ENCODE measurements at places on chromosomes 5 and 9.

- DNase-seq = peak; percentile 60
Measured at GRCh38 chr5:109329333-109330237, 80.2 kb downstream of the PJA2 start.

DNA sequence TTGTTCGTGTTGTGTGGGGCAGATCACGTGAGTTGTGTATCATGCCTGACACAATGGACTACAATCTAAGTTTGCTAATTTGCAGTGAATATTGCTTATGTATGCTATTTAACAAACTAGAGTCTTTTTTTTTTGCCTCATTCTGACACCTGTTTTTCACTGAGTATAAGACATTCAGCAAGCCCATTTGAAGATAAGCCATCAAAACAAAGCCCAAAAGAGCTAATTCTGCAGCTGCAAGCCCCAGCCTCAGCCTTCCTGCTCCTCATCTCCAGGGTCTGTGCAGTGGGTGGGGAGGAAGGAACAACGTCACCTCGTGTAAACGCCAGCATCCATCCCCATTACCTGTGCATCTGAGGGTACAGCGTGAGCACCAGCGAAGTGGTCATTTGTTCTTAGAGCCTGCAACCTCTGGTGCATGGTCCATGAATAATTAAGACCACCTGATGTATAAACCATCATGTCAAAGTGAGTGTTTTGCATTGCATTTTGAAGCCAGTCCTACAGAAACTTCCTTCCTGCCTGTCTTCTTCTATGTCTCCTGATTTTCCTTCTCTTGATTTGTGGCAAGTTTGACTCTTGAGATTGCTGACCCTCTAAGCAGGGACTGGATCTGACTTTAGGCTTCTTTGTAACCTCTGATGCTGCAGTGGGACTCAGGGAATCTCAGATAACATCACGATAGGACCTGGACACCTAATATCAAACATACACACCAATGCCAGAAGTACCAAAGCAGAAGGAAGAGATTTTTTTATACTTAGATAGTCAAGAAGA lies 73.2 kb downstream of the FGF1 start:
- DNase-seq = no peak

- DNase-seq = peak; percentile 83
Measured at GRCh38 chr9:12702160-12702758, 9.1 kb downstream of the TYRP1 start.

DNA sequence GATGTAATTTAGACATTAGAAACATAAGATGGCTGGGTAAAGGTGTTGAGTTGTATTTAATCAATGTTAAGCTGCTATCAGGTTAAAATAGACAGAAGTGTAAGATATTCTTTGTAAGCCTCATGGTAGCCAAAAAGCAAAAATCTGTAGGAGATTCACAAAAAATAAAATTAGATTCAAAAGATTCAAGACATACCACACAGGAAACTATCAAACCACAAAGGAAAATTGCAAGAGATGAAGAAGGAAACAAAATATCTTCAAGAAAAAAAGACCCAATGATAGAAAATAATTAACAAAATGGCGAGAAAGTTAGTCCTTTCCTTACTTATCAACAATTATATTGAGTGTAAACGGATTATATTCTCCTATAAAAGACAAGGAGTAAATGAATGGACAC lies 15.3 kb downstream of the XRCC4 start:
- no peak for DNase-seq

DNA sequence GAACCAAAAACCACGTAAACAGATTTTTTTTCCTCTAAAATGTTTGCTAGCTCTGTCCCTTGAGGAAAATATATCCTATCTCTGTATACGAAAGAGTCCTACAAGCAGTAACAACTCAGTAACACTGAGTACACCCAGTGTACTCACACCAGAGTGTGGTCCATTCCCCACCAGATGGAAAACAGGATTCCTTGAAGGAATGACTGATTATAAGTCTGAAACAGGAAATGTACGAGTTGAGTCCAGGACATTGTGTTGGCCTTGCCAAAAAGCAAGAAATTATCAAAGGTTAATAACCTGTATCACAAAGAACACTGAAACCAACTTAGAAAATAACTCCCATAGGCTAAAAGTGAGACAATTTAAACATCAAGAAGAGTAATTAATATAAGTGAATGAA lies 20.4 kb downstream of the GOLPH3 start:
- peak; percentile 27 for DNase-seq

DNA sequence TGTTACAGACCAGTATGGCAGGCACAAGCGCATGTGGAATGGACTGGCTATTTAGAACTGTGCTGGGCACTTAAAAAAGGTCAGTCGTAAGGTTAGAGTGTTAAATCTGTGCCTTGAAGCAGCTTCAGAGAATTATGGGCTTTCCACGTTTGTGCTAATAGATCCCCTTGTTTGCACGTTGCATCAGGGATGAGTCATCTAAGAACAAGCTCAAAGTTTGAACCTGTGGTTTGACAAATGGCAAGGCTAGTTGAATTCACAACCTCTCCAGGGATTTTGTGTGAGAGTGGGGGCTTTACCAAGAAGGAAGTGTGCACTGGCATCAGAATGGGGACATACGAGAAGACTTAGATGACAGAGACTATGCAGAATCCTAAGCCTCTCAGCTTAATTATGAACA lies 249.6 kb downstream of the IRX1 start:
- DNase-seq = no peak

- no peak for DNase-seq
Measured at GRCh38 chr5:108238936-108239887, 142.7 kb downstream of the FBXL17 start.

DNA sequence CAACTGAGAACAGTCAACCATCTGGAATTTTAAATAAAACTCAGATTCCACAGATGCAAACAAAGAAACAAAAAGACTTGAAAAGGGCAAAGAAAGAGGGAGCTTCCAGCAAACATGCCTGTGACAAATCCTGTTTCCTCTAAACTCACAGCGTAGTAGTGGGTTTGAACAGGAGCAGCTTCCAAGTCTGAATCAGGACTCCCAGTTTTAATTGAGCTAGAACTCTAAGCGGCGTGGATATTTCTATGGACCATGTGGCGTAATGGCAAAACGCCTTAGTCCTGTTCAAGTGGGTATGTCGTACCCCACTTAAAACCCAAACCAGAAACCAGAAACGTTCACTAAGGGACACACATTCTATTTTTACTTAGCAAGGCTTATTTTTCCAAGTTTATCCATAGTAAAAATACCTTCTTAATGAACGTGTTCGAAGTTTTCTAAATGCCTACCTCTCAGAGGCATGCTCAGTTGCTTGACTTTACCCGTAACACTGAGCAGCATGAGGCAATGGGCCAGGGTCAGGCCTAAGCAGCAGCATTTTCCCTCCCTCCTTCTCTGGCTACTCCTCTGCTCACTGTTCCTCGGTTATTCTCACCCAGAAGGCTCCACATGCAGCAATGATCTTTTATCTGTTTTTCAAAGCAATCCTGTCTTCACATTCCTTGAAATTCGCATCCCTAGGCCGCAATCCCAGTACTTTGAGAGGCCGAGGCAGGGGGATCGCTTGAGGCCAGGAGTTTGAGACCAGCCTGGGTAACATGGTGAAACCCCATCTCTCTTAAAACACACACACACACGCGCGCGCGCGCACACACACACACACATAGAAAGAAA lies 77.9 kb downstream of the FNBP1 start:
- peak; percentile 85 for DNase-seq

DNA sequence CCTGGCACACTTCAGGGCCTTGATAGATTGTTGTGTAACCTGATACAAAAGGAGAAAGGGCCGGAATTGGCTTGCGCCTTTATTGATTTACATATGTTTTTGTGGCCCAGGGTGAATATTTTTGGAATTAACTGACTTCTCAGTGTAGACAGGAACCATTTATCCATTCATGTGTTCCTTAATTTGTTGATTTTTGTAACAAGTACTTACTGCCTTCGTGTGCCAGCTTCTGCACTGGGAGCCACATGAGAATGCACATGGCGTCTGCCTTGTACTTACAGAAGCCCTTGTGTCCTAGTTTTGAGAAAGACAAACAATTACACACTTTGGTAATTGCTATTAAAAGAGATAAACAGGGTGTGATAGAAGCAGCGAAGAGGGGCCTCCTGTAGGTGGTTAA lies 26.4 kb downstream of the EHMT1 start:
- no peak for DNase-seq

GRCh38 chr9:105376893-105377292 lies 70.9 kb upstream of the FSD1L start:
- DNase-seq = no peak

DNA sequence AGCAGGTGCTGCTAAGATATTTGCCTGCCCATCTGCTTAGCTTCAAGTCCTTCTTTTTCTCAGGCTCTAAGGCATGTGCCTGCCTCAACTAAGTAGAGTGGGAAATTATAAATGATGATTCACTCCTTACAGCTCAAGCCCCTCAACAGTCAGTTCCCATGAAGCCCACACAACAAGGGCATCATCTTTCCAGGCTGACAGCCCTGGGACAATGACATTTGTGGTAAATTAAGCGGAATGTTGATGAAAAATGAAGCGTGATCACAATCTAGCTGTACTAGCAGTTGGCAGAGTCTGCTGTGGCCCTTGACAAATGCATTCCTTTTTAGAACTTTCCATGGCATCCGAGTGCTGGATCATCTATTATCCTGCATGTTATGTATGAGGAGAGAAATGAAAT lies 548.6 kb downstream of the KIF4B start:
- no peak for DNase-seq

- no peak for DNase-seq
Measured at GRCh38 chr9:98472216-98472615, 216.8 kb upstream of the TBC1D2 start.

DNA sequence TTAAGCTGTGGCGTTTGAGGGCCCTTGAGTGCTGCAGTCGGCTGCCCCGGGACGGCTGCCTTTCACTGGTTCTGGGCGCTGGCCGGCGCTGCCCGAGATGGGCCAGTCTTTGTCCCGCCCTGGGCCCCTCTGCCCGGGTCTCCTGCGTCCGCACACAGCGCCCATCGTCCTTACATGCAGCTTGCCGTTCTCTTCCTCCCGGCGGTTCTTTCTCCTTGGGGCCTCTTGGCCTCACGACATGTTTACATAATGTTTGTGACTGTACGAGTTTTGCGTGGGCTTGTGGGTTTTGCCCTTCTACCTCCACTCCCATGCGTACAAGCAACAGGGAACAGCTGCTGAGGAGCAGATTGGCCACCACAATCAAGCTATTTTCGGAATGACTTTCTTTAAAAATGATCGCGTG lies 618 bp downstream of the TNPO1 start:
- peak; percentile 72 for DNase-seq

GRCh38 chr5:38101897-38102296 lies 156.5 kb upstream of the EGFLAM start:
- DNase-seq = no peak

- no peak for DNase-seq
Measured at GRCh38 chr5:84378961-84379360, 5.7 kb downstream of the EDIL3 start.

GRCh38 chr5:149666212-149666852 lies 63.8 kb upstream of the PPARGC1B start:
- peak; percentile 28 for DNase-seq

DNA sequence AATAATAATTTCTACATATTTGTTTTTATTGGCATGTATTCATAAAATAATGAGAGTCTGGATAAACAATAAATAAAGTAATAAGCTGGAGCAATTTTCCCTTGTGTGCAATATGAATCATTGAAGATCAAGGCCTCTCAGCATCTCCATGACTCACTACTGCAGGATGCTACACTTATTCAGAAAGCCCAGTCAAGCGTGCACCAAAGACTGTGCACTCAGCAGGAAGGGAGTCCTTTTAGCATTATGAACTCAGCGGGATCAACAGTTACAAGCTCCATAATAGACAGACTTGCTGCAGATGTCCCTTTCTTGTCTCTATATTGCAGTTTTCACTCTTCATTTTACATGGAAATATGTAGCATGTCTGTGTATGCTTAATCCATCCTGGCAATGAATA lies 485.3 kb downstream of the CDH9 start:
- no peak for DNase-seq

DNA sequence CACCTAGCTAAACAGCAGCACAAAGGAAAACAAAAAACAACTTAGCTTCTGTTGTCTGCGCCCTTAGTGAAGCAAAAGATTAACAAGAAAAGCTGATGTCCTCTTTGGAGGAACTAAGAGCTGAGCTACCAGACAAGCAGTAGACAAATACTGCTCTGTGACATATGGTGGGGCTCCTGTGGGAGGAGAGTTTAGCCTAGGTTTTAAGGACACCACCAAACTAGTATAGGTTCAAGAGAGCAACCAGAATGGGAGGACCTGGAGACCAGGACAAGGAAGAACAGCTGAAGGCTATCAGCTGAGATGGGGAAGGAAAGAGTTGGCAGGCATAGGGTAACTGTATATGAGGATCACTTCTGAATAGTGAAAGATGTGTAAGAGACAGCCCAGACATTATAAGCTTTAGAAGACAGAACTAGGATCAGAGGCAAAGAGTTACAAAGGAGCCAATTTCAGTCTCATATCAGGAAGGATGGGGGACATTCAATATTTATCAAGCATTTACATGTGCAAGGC lies 27.2 kb downstream of the FBXW2 start:
- no peak for DNase-seq

Measured in fibroblast of villous mesenchyme (primary cell).